Left ventricle myocardium superior (tissue), 1 donor: ENCODE measurements at places on chromosomes 2 and 18.

- no peak for DNase-seq
Measured at GRCh38 chr18:55086906-55087305, 127.6 kb upstream of the CCDC68 start.

DNA sequence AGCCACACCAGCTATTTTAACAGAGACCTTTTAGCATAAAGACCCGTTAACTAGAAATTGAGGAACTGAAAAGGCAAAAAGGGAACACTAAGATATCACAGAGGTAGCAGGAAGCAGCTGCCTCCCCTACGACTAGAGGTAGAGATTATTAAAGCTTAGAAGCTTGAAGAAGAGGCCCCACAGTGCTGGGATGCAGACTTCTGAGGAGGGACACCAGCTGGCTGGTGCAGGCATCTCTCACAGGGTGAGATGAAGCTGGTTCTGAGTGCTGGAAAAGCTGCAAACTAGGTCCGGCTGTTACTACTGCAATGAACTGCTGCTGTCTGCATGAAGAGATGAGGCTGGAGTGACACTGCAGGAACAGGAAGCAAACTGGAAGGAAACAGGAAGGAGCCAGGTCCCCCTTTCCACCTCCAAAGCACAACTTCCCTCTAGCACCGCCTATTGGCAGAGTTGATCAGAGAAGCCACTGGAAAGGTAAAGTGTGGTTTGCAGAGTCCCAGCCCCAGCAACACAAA, 61.2 kb upstream of the MRPS9 start:
- DNase-seq, result no peak

DNA sequence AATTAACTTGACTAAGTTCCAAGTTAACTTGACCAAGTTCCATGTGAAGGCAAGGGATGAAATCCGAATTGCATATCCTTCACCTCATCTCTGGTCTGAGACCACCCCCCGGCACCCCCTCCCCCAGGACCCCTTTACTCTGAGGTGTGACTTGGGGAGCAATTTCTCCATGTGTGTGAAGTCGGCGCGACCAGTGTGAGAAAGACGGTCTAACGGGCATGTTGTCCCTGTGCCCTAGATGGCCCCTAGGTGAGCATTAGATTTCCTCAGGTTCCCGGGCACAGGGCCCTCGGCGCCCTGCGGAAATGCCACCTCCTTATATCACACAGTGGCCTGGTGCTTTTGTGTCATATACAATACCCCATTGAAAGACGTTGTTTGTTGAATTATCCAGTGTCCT, 137.1 kb downstream of the CTIF start:
- no peak for DNase-seq

DNA sequence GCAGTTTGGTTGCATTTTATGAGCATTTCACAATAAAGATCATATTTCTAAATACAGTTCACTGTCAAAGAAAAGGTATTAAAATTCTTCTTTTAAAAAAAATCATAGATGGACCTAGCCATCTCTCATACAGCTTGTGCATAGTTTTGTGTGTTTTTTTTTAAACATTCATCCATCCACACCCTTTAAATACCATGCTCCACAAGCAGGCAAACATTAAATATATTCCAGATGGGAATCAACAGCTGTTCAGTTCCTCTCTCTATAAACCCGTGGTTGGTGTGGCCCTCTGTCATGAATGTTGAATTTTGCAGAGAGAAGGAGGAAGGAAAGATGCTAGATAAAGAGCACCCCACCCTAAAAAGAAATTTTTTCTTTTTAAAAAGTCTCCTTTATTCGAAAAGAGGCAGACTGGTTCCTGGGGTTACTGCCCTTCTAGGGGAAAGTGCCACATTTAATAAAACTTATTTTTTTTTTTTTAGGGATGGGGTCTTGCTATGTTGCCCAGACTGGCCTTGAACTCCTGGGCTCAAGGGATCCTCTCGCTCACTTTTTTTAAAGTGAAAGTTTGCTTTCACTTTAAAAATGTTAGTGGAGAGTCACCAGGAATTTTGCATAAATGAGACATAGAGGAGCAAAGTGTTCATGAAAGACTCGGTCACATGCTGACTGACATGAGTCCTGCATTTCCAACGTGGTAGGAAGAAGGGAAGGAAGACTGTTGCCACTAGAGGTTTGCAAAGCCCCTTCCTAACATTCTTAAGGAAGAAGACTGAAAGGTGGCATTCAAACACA, 73.9 kb upstream of the LMAN1 start:
- DNase-seq, result no peak

DNA sequence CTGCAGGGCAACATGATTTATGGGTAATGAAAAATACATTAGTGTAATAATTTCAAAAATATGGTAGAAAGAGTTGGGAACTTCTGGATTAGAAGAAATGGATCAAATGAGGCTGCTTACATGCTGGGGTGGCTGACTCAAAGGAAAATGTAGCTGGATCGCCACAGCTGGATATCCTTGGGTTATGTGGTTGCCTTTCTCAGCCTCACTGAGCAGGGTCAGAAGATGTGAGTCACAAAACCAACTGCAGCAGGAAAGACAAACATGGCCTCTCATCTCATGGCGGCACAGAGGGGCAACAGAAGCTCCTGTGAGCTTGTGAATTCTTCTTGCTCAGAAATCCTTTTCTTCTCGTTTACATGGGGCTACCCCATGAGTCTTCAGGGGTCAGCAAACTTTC, 317.1 kb upstream of the SPRED2 start:
- no peak for DNase-seq

- peak; percentile 65 for DNase-seq
Measured at GRCh38 chr2:241540771-241541561, 17.6 kb upstream of the BOK start.

DNA sequence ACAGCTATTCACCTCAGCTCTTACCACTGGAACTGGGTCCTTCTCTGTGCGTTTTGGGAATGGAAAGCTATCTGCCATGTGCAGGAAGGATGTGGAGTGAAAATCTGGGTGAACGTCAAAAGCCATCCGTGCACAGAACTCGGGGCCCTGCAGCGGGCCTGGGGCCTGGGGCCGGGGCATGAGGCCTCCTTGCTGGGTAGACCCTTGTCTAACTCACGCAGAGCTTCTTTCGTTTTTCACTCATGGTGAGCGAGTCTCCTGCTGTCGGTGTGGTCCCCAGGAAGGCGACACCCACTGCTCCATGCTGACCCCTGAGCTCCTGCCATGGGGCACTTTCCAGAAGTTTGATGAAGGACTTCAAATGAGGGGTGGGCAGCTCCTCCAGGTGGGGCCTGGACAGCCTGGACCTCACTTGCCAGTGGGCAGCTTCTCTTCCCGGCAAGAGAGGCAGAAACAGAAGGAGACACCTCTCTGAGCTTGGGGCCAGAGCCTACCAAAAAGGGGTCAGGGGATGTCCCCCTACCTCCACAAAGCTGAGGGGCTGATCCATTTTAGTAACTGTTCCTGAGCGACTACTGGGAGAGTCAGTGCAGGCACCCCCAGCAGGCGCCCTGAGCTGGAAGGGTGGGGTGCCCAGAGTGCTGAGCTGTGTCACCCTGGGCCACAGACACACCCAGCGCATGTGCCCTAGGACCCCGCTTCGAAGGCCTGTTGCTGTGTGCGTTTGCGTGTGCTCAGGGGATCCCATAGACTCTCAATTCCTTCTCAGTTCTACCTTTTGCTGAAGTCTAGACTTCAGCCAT, 117.7 kb upstream of the HDAC4 start:
- DNase-seq, result no peak

DNA sequence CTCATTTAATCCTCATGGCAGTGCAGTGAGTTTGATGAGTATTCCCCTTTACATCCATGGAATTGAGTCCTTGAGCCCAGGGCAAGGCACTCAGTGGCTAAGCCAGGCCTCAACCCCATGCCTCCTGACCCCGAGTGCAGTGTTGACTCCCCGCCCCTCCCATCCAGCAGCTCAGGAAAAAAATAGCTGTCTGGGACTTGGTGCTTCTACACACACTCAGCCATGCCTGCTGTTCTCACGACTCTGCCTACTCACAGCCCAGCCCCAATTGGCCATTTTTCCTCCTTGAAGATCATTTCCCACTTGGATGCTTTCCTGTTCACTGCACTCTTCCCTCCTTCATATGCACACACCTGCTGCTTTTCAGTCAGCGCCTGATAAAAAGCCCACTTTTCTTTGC, 8.8 kb downstream of the FOSL2 start:
- no peak for DNase-seq
